ENCODE measurements at places on chromosomes 3 and 15.

DNA sequence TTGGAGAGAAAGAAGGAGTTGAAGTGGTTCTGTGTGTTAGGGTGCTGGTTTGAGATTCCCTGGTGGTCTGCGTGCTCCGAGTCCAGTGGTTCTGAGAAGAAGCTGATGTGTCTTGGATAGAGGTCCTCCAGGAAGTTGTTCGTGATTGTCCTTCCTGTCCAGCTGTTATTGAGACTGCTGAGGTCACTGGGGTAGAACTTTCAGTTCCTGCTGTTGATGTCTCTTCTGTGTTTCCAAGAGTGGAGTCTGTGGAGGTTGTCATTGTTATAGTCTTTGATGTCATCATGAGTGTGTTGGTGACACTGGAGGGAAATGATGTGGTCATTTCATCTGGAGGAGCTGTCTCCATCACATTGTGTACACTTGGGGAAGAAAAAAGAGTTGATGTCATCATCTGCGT lies 20.8 kb downstream of the MUC4 start:
- no peak for DNase-seq

DNA sequence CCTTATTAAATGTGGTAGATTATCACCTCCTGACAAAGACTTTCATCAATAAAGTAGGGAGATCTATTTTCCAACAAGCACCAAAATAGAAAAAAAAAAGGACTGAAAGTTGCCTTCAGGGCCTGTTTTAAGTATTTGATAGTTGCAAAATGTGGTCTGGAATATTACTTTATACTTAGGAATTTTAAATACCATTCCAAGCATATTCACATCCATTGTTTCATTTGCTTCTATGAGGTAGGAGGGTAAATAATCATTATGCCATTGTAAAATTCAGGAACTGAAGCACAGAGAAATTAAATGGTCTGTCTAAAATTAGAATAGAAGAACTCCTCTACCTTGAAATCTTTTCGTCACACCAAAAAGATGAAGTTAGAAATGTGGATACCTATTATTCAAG lies 110.0 kb downstream of the TMCC1 start:
- no peak for DNase-seq

GRCh38 chr3:143594206-143594605 lies 254.1 kb downstream of the SLC9A9 start:
- no peak for DNase-seq

DNA sequence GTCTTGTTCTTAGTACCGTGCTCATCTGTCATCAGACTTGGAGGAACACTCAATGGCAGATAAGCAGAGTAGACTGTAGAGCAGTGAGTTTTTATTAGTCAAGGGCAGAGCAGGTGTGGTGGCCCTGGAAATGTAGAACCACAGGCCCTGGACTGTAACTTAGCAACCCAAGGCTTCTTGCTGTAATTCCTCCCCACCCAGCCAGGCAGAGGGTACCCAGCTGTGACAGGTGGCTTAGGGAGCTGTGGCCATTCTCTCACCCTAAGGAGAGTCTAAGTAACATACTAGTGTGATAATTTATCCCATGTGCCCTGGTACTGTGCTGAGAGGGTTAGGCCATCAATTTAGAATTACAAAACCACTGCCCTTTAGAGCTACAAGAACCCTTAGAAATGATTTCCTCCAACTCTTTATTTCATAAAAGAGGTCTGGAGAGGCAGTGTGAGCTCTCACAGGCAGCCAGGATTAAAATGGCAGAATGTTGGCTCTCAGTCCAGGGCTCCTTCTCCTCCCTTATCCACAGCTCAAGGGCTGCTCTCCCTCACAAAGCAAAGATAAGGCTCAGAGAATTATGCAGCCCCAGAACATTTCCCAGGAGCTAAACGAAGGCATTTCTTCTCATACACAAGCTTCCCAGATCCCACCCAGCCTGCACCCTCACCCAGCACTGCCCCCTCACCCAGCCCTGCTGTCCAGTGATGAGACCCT lies 3.0 kb downstream of the POMGNT2 start:
- no peak for DNase-seq

DNA sequence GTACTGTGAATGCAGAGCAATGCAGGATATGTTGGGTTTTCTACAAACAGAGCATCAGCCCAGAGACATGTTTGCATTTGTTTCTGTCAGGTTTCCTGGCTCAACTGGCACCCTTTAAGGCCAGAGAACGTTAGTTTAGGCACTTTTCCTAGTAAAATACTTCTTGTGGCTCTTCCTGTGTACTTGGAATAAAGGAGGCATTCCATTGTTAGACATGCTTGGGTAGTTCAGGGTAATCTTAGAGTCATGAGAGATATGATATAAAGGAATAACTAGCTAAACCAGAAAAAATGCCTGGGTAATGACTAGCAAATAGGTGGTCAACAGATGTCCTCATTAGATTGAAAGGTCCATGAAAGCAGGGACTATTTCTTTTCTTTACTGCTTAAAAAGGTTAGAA lies 60.4 kb upstream of the RBM5 start:
- no peak for DNase-seq

GRCh38 chr3:30952786-30953185 lies 58.3 kb upstream of the GADL1 start:
- DNase-seq: no peak

- no peak for DNase-seq
Measured at GRCh38 chr3:139538733-139539132, 809 bp downstream of the RBP1 start.

DNA sequence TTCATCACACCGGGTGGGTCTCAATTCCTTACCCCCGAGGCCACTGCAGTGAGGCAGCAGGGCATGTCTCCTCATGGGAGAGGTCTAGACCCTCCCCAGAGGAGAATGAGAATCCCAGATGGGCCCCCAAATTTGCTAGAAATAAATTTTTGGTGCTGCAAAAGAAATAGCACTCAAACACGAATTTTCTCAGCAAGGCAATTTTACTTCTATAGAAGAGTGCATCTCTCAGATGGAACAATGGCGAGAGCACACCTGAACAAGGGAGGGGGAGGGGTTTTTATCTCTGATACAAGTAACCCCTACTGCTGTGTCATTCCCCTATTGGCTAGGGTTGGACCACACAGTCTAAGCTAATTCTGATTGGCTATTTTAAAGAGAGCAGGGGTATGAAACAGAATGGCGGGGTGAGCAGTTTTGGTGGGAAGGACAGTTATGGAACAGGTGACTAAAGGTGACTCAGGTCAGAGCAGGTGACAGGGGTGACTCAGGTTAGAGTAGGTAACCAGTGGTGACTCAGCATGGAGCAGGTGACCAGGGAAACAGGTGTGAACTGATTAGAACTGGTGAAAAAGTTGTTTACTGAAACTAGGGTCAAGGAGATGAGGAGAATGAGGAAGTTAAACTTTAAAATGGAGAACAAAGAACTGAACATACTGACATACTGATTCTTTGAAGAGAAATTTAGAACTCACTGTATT lies 93.0 kb upstream of the WNT7A start:
- no peak for DNase-seq

DNA sequence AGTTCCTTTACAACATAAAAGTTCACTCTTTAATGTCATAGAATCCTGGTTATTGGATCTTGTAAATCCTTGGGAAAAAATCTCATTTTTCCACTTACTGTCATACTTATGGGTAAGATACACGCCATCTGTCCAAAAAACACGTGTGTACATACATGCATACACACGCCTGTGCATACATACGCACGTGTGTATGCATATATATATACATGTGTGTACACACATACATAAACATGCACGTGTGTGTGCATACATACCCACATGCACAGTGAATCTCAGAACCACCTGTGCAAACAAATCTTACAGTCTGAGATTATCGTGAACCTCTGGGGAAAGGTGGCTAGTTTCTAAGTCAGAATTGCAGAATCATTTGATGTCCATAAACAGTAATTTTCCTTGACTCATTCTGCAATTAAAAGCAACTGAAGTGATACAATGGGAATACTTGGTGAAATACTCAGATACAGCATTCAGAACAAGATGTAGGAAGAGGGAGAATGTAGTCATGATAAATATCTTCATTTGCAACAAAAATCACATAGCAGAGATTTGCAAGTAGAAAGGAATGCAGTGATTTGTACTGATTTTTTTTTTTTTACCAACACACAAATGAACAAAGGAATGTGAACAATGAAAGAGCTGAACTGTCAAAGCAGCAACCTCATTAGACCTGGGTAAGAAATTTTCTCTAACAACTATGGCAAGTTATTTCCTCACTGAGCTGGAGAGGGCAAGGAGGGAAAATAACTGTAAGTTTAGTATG lies 160.6 kb upstream of the POU1F1 start:
- DNase-seq: no peak

DNA sequence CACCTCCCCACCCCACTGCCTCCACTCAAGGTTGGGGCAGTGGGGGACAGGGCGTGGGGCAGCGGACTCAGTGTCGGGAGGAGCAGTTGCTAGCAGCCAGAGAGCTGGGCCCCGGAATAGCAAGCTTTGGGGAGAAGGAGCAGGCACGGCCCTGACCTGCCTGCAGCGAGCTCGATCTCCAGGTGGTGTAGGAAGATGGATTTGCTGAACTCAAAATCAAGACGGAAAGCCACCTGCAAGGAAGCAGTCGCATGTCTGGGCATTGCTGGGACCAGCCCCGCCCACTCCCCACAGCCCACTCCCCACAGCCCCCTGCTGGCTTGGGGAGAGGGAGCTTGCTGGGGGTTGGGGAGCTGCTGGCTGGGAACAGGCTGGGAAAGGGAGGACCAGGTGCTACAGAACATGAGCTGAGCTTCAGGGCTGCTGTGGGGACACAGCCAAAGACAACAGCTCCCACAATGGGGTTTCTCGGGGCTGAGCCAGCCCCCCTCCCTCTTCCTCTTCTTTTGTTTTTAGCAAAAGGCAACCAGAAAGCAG lies 38.0 kb downstream of the FEM1B start:
- DNase-seq: no peak

- DNase-seq: no peak
Measured at GRCh38 chr3:160448845-160449635, 546 bp downstream of the TRIM59 start.

- no peak for DNase-seq
Measured at GRCh38 chr15:59825901-59826300, 136.8 kb upstream of the BNIP2 start.

DNA sequence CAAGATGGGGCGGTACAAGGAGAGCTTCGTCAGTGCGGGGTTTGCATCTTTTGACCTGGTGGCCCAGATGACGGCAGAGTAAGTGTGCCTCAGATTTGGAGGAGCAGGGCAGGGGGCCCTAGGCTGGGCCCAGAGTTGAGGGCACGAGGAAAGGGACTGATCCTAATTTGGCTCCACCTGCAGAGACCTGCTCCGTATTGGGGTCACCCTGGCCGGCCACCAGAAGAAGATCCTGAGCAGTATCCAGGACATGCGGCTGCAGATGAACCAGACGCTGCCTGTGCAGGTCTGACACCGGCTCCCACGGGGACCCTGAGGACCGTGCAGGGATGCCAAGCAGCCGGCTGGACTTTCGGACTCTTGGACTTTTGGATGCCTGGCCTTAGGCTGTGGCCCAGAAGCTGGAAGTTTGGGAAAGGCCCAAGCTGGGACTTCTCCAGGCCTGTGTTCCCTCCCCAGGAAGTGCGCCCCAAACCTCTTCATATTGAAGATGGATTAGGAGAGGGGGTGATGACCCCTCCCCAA lies 19.8 kb downstream of the EPHB3 start:
- no peak for DNase-seq

DNA sequence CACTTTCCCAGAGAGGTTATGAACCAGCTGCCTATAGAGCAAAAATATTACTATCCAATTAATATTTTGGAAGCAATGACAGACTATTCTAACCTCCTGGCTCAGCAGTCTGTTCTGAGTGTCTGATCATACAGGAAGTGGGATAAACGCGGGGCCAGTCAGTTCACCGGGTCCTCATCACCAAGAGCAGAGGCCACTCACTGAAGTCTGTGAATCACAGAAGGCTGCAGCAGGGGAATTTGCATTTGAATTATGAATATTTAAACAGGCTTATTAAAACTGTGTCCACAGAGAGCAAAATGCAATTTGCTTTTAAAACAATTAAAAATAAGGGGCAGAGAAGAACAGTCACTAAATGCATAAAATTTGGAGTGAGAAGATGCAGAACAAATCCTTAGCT lies 305.2 kb downstream of the MCTP2 start:
- DNase-seq: no peak

GRCh38 chr15:35602836-35603235 lies 56.9 kb upstream of the DPH6 start:
- no peak for DNase-seq

GRCh38 chr3:188482929-188483328 lies 329.0 kb downstream of the LPP start:
- no peak for DNase-seq

DNA sequence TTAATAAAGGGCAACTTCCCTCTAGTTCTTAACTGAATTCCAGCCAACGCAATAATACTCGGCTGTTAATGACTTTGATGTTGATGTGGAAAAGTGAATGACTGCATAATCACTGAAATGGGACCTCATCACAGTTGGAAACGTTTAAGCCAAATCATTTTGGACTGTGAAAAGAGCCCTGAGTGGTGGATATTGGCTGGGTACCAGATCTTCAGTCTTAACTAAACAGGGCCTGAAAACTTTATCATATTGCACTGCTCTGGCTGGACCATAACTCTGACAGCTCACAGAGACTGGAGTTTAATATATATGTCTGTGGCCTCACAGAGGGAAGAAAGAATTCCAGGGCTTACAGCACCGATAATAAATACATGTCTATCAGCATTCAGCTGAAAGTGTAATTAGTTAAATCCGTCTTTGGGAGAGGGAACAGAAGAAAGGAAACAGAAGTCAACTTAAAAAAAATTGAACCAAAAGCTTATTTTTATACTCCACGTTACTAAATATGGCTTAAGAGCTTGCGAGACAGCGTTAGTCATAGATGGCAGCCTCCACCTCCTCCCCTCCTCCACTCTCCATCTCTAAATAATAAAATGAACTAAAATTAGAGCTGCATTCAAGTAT lies 222.3 kb upstream of the CDIN1 start:
- peak; percentile 7 for DNase-seq

- DNase-seq: no peak
Measured at GRCh38 chr15:44243829-44244228, 44.7 kb upstream of the GOLM2 start.

DNA sequence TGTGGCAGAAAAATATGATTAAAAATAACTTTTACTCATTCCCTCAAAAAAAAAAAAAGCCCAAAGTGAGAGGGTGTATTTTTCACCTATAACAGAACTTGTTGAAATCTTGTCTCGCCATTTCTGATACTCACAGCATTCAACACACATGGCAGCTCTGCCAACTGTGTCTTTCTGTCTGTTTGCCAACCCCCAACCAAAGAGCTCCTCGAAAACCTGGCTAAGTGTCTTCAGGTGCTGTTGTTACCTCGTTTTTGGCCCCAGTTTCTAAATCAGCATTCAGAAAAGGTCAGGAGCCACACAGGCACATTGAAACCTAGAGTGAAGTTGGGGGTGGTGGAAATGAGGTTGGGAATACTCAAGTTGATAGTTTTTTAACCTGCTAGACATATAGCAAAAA lies 123.5 kb downstream of the TMEM108 start:
- no peak for DNase-seq
